ENCODE measurements at places on chromosomes 13 and 19.

GRCh38 chr13:37795326-37795725 is 74.2 kb downstream of the TRPC4 start:
- no peak for DNase-seq

DNA sequence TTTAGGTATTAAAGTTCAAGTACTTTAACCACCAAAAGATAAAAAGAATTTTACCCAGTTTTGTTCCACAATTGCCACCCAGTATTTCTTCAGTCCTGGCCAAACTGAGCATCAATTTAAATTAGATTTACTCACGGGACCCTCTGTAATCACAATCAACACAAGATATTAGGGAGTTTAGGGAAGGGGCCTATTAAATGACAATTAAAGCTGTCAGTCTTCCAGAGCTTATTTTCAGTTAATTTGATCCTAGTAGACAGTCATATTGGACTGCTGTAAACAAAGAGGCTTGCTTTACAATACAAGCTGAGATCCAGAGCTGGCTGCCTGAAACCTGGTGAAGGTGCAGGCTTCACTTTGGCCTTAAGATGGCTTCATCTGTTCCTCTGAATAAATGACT is 321.2 kb upstream of the NBEA start:
- no peak for DNase-seq

- no peak for DNase-seq
Observed at GRCh38 chr19:14203177-14203576, 2.8 kb downstream of the ADGRL1 start.

- DNase-seq = no peak
Observed at GRCh38 chr13:99255271-99255670, 2.9 kb downstream of the GPR18 start.

DNA sequence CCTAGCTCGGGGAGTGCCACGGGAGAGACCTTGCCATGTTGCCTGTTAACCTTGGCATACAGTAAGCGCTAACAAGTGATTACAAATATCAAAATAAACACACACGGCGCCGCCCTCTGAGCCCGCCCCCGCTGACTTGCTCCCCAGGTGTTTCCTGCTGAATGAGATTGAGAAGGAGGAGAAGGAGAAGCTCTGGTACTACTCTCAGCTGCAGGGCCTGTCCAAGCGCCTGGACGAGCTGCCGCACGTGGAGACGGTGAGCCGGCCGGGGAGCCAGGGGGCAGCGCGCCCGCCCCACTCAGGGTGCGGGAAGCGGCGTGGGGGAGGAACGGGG is 5.0 kb downstream of the APC2 start:
- no peak for DNase-seq

- DNase-seq = no peak
Observed at GRCh38 chr13:79386125-79386826, 19.8 kb downstream of the RBM26 start.

GRCh38 chr19:14943601-14944000 is 2.3 kb downstream of the OR7C2 start:
- DNase-seq = no peak

GRCh38 chr19:850221-850978 is 1.7 kb upstream of the ELANE start:
- DNase-seq = no peak
